ENCODE measurements at places on chromosomes 7 and 10. TPM values are rescaled to one million over a fixed set of nuclear protein-coding genes. Genes with fewer than 3 reads are reported as not detected.

Gene NUTM2A
- 0.66 TPM for total RNA-seq

Gene LIPM
- not detected for total RNA-seq

Gene JAKMIP3
- under 0.01 TPM for total RNA-seq

Gene ASIC3
- total RNA-seq: not detected

Gene CLRN3
- not detected for total RNA-seq

Gene GDF2
- 0.14 TPM for total RNA-seq

Gene NODAL
- not detected for total RNA-seq

Gene ECHDC3
- 7.4 TPM for total RNA-seq

Gene SYT15
- 0.43 TPM for total RNA-seq

Gene CTAGE4
- total RNA-seq: 0.88 TPM

Gene PDE6C
- total RNA-seq: not detected

Gene MACROH2A2
- 1.3 TPM for total RNA-seq

Gene GPR15LG
- not detected for total RNA-seq

Gene HTR5A
- total RNA-seq: not detected

Gene CCDC7
- total RNA-seq: 7.4 TPM

Gene ADAM12
- total RNA-seq: 30.4 TPM

Gene CRPPA
- 2.9 TPM for total RNA-seq

Gene LIPF
- total RNA-seq: not detected

Gene GOT1
- total RNA-seq: 123 TPM

Gene SPAG6
- total RNA-seq: not detected
